ENCODE measurements at places on chromosomes 1 and 21.
A peak's percentile ranks its signal among the peaks of the same experiment; 100 is the strongest.

DNA sequence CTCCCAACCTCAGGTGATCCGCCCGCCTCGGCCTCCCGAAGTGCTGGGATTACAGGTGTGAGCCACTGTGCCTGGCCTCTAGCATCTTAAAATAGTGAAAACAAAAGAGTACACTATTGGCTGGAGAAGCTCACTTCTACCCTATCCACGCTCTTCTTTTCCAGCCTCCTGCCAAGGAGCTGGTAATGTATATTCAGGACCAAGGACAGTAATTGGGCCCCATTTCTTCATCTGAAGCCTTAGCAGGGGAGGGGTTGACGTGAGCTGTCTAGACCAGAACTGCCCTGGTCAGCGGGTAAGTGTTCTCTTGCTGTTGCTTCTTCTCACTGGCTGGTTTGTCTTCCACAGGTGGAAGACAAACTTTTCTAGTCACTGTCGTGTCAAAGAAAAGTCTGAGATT lies 70.2 kb downstream of the DNM3 start:
- no peak for DNase-seq

- no peak for DNase-seq
Observed at GRCh38 chr1:172778456-172779455, 119.9 kb downstream of the FASLG start.

- no peak for DNase-seq
Observed at GRCh38 chr1:215290018-215290417, 207.5 kb downstream of the KCNK2 start.

GRCh38 chr1:39346872-39347271 lies 142.4 kb downstream of the MACF1 start:
- no peak for DNase-seq

DNA sequence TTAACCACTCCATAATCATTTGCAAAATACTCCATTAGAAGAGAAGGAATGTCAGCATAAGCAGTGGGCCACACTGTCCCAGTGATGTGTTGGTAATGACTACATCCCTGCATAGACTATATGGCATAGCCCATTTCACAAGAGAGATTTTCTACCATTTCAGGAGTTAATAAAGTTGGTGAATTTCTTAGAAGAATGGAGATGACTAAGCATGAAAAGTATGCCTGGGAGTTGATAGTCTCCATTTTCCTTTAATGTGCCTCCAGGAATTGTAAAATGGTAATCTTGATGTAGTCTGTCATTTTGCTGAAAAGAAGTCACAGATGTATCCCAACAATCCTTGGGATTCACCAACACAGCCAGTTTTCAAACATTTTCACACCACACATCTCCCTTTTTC lies 608.8 kb upstream of the CHRM3 start:
- DNase-seq, result peak; percentile 2

DNA sequence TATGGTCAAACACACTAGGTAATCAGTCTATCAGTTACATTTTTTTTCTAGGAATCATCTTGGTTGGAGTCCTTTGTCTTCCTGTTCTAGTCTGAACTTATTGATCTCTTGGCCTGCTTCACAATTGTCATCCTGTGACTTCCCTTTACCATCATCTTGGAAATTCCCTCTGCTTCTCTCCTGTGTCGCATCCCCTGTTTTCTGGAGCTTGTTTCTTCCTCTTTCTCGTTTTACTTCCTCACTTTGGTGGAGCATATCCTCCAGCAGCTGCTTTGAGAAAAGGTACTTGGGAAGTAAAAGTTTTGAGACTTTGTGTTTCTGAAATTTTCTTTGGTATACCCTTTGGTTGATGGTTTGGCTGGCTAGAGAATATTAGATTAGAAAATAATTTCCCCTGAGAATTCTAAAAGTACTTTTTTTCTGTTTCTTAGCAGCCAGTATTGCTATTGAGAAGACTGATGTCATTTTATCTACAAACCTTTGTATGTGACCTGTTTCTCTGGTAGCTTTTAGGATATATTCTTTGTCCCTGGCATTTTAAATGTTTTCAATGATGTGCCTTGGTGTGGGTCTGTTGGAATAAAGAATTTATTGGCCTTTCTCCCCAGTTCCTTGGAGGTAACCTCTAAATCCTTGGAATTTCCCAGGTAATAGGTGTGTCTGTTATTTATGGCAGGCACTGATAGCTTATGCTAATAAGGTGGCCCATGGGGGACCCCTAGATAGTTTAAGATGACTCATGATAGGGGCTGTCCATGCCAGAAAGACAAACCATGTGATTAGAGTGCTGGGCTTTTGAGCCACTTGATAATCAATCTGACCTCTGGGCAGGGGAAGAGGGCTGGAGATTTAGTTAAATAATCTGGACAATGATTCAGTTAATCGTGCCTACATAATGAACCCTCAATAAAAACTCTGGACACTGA lies 6.1 kb upstream of the MYCL start:
- DNase-seq, result peak; percentile 42

GRCh38 chr1:64877151-64877550 lies 89.2 kb downstream of the JAK1 start:
- DNase-seq, result no peak

GRCh38 chr21:26385721-26386120 lies 187.4 kb downstream of the CYYR1 start:
- peak; percentile 16 for DNase-seq

- no peak for DNase-seq
Observed at GRCh38 chr21:31893851-31894415, 21.1 kb downstream of the HUNK start.

DNA sequence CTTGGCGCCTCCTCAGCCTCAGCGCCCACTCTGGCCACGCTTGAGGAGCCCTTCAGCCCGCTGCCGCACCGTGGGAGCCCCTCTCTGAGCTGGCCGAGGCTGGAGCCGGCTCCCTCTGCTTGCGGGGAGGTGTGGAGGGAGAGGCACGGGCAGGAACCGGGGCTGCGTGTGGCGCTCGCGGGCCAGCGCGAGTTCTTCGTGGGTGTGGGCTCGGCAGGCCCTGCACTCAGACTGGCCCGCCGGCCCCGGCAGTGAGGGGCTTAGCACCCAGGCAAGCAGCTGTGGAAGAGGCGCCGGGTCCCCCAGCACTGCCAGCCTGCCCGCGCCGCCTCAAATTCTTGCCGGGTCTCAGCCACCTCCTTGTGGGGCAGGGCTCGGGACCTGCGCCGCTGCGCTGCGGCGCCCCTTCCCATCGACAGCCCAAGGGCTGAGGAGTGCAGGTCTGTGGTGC lies 61.4 kb downstream of the SLC16A1 start:
- DNase-seq, result no peak

GRCh38 chr1:64839732-64840405 lies 95.0 kb downstream of the RAVER2 start:
- no peak for DNase-seq

DNA sequence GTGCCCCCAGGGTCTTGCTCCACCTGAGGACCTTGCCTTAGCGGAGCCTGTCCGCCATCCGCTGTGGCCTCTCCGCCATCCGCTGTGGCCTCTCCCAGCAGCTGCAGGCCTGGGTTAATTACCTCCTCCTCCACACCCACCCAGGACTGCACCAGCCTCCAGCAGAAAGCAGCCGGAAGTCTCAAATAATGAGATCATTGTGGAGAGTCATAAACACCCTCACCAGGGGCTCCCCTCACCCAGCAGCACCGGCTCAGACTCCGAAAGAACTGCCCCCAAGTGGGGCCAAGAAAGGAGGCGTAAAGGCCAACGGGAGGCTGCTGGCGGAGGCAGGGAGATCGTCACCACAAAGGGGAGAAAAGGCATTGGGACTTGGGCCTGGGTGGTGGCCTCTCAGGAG lies 10.7 kb upstream of the GPR153 start:
- no peak for DNase-seq
